ENCODE measurements at places on chromosomes 2 and 18.

DNA sequence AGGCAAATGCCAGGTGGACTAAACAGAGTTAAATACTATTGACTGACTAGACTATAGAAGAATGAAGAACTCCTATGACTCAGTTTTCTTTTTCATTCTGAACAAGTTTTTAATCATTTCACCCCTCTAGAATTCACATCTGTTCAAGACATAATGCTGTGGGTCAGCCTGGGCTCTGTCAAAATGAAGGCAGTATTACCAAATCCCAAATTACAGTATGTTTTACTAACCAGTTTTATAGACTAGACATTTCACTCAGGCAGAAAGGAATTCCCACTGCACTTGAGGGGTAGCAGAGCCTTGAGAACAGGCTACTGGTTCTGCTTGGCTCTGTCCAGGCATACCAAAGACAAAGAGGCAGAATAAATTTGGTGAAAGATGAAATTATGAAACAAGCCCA, 511.7 kb downstream of the EPHA4 start:
- no peak for DNase-seq

DNA sequence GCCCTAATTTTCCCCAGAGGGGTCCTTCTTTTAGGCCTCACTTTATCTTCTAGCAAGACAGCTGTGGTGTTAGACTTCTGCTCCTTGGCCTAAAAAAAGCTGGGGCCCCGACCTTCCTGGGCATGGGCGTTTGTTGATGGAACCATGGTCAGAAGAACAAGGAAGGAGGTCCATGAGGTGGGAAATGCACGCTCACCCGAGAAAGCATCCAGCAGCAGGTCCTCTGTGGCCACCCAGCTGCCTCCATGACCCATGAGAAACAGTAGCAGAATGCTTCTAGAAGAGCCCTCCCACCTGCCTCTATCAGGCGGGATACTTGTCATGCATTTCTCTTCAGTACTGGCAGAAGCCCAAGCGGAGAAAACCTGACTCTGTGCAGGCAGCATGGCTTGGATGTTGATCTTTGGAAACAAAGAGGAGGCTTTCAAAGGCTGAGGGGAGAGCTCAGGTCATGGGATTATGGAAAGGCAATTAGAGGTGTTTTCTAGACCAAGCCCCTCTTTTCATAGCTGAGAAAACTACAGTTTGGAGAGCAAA, 249.1 kb downstream of the FAM210A start:
- DNase-seq: no peak

DNA sequence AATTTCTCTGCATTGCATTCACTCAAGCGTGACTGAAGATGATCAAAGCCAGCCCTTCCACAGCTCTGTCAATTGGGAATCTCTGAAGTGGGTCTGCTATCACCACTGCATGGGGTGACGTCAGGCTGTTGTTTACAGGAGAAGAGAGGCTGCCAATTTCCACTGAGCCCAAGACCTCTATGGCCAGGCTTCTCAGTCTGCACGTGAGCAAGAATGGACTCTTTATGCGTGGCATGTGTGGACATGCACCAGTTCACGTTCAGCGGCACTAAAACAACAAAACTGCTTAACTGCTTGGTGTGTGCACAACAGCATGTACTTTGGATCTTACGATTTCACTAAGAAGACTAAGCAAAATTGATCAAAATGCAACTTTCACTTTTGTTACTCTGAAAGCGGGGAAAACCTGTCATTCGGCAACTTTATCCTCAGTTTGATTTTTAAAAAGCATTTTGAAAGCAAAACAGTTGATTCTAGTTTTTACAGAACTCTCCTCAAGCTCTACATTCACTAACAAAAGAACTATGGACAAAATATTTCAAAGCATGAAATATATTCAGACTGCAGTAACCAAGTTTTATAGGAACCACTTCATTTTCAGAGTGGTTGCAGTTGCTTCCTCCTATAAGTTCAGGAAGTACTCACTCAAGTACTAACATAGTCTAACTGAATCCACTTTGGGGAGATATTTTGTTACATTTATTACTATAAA, 77.0 kb upstream of the SERTAD2 start:
- no peak for DNase-seq

DNA sequence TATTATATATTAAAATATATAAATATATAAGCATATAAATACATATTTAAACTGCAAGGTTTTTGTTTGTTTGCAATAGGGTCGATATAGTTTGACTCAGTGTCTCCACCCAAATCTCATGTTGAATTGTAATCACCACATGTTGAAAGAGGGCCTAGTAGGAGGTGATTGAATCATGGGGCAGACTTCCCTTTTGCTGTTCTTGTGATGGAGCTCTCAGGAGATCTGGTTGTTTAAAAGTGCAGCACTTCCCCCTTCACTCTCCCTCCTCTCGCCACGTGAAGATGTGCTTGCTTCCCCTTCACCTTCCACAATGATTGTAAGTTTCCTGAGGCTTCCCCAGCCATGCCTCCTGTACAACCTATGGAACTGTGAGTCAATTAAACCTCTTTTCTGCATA, 2137.3 kb upstream of the CELF4 start:
- DNase-seq: no peak

DNA sequence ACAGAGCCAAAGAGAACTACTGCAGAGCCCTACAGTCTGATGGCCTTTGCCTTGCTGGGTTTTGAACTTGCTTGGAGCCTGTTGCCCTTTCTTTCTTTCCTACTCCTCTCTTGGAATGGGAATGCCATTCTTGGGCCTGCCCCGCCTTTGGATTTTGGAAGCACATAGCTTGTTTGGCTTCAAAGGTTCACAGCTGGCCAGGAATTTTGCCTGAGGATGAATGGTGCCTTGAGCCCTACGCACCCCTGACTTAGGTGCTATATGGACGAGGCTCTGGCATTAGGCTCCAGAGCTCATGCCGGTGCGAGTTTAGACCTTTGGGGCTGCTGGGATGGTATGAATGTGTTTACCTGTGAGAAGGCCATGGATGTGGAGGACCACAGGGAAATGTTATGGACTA, 663.3 kb upstream of the HS6ST1 start:
- no peak for DNase-seq

DNA sequence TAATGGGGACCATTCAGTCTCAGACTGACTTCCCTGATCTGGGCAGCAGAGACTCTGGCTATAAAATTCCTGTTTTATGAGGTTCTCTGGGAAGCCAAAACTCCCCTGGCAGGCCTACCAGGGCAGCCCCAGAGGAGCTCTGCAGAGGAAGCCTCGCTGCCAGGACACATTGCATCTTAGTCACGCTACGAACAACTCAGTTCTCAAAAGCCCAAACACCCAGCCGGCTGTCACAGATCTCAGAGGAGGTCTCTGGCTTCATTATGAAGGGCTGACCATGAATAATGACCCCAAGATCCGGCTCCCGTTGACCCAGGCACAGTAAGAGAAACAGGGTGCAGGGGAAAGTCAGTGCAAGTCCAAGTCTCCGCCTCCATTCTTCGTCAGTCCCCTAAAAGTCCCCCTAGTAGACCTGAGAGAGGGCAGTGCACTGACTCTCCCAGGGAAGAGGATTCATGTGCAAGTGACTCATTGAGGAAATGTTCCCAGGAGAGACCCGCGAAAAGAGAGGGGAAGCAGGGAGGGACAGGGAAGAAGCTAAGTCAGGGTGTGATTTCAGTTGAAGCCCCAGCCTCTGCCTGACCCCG, 212.3 kb downstream of the CYP26B1 start:
- no peak for DNase-seq

GRCh38 chr2:72427022-72427861, 279.6 kb upstream of the CYP26B1 start:
- DNase-seq: no peak

GRCh38 chr2:59584958-59585357, 968.5 kb downstream of the BCL11A start:
- DNase-seq: no peak

GRCh38 chr2:28280619-28281018, 112.0 kb upstream of the FOSL2 start:
- no peak for DNase-seq

GRCh38 chr2:18271370-18272147, 288.9 kb downstream of the RDH14 start:
- DNase-seq: no peak

GRCh38 chr2:136653861-136654260, 111.5 kb upstream of the THSD7B start:
- no peak for DNase-seq

GRCh38 chr18:79912409-79912991, 39.0 kb downstream of the SLC66A2 start:
- DNase-seq: no peak

GRCh38 chr2:17835516-17835915, 19.3 kb downstream of the MSGN1 start:
- no peak for DNase-seq

DNA sequence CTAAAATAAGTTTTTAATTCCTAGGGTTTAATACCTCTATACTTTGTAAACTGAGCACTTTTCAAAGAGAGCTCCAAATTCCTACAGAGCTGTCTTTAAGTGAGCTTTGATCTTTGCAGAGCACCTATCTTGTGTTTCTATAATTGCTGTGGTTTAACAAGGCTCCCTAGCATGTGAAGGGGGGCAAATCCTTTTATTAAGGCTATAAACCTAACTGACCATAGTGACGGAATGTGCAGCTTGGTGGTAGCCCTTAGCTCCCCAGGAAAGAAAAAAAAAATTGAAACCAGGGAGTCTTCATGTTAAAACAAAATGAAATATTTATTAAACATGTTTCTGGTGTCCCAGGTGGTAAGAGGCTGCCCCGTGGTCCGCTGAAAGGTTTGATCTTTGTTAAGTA, 78.6 kb upstream of the ETAA1 start:
- DNase-seq: no peak
